Endothelial cell of umbilical vein (primary cell): ENCODE measurements at places on chromosomes 7 and 10.

- DNase-seq, result no peak
Observed at GRCh38 chr7:150973571-150974451, 4.3 kb downstream of the KCNH2 start.

DNA sequence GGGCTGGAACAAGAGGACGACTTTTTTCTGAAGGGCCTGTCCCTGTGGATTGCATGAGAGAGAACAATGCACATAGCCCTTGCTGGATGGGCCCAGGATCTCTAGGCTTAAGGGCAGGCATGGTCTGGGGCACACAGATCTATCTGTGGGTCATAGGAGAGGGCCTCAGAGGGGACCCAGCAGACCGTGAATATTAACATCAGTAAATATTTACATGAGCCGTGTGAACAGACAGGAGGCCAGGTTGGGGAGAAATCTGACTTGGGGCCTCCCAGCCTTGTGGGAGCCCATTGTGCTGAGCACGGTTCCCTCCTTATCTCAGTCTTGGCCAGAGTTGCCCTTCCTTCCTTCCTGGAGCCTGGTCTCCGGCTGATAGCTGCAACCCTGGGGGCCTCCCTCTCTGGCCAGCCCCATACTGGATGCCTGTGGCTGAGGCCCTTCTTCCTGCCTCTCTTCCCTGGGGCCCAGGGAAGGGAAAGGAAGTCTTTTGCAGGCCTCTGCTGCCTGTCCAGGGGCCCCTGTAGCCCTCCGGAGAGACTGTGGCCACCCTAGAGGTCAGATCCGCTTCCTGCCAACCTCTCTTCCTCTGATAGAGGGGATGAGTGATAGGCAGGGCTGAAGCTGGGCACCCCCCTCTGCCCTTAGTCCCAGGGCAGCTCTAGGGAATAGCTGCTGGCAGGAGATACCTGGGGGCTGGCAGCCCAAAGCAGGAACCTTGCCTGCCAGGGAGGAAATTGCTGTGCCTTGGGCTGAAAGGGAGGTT, 44.5 kb upstream of the TRIM8 start:
- DNase-seq, result peak; percentile 98

DNA sequence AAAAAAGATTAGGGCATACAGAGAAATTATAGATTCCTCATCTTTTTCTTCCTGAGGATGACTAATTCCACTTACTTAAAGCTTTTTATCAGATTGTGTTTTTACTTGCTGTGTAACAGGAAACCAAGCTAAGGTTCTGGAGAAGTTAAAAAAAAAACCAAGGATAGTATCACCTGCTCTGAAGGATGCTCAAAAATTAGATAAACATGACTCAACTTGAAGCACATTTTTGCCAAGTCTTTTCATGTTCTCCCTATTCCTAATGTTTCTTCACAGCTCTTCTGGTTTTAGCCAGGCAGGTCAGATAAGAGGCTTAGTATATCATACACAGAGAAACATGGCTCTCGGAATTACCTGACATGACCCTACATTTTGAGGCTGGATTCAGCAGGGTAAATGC, 90.3 kb downstream of the CPEB3 start:
- peak; percentile 27 for DNase-seq

DNA sequence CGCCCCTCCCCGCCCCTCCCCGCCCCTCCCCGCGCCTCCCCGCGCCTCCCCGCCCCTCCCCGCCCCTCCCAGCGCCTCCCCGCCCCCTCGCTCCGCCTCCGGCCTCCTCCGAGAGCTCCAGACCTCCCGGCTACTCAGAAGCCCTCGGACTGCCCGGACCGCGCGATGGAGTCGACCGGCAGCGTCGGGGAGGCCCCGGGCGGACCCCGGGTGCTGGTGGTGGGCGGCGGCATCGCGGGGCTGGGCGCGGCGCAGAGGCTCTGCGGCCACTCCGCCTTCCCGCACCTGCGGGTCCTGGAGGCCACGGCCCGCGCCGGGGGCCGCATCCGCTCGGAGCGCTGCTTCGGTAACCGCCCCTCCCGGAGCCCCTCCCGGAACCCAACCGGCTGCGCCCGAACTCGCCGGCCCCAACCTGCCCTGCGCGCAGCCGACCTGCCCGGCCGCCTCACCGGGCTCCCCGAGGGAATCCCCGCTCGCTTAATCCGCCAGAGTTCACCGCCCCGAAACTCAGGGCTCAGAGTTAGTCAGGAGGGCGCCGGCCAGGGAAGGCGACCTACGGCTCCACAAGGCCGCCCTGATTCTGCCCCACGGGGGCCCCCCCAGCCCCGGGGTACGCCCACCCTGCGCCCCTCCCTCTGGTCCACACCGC, at the start of gene PAOX:
PAOX (plus strand) TSS at position 111 of the 649 bp plus-strand sequence; CDS start at position 166, 55 bp downstream.
- peak; percentile 28 for DNase-seq

DNA sequence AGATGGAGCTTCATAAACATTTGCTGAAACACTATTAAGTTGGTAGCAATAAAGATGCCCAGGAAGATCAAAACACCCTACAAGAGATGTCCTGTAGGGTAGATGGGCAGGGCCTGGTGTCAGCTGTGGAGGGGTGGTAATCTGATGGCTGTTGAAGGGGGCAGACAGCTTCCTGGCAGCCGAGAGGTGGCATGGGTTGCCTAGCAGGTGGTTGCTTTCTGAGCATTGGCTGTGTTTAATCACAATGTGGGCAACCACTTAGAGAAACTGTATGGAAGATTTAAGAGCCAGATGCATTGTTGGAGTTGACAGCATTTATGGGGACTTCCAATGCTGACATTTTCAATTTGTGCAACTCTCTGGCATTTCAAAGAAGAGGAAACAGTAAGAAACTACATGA, 79.9 kb upstream of the SLC26A5 start:
- no peak for DNase-seq

DNA sequence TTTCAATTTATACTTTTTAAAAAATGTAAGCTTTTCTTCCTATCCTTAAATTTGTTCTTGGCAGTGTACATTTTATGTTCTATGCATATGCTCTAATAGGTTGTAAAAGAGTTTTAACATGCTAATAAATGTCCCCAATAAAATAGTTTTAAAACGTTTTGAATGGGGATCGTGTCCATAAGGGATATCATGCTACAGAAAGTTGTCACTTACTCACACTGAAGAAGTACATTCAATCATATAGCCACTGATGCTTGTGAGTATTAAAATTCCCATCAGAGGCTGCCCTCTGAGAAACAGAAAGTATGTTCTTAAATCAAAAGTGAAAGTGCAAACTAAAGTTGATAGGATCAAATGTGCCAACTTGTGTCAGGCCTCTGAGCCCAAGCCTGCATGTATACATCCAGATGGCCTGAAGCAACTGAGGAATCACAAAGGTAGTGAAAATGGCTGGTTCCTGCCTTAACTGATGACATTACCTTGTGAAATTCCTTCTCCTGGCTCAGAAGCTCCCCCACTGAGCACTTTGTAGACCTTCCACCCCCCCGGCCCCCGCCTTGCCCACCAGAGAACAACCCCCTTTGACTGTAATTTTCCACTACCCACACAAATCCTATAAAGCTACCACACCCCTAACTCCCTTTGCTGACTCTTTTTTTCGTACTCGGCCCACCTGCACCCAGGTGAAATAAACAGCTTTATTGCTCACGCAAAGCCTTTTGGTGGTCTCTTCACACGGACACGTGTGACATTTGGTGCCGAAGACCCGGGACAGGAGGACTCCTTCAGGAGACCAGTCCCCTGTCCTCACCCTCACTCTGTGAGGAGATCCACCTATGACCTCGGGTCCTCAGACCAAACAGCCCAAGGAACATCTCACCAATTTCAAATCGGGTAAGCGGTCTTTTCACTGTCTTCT, 877 bp upstream of the NOD1 start:
- DNase-seq, result peak; percentile 56

DNA sequence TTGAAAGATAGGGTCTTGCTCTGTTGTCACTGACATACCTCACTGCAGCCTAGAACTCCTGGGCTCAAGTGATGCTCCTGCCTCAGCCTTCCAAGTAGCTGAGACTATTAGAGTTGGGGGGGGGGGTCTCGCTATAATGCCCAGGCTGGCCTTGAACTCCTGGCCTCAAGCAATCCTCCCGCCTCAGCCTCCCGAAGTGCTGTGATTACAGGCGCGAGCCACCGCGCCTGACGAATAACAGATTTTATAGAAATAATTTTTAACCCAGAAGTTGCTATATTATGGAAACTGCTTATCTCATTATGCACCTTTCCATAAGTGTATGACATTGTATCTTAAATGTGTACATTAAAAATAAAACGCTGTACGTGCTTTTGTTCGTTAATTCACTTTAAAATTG, 846 bp downstream of the ANKRD26 start:
- no peak for DNase-seq

GRCh38 chr7:117009705-117010361, 56.5 kb downstream of the ST7 start:
- no peak for DNase-seq

DNA sequence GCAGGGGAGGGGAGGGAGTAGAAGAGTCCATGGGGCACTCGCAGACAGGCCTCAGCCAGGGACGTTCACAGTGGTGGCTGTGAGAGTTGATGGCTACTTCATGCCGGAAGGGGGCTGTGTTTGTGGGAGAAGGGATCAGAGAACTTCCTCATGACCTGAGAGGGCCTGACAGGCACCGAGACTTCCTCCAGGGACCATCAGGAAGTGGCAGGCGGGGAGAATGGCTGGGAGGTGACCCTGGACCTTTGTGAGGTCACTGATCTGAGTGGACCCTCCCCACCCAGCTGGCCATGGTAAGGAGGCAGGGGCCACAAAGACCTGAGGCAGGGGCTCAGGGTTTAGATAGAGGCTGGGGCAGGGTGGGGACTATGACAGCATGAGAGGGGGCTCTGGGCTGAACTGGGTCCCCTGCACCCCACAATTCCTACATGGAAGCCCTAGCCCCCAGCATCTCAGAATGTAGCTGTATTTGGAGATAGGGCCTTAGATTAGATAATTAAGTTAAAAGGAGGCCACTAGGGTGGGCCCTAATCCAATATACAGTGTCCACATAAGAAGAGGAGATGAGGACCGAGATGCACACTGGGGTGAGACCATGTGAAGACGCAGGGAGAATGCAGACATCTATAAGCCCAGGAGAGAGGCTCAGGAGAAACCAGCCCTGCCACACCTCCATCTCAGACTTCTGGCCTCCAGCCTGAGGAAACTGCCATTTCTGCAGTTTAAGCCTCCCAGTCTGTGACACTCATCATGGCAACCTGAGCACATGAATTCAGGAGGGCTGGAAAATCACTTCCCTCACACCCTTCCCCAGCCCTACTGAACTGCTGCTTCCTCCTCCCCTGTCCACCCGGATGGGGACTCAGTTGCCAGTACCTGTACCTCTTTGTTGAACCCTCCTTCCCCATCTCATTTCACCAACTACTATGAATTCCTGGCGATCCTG, 273.9 kb upstream of the ZNF32 start:
- no peak for DNase-seq
